ENCODE measurements at places on chromosomes 2 and 18.
A peak's percentile ranks its signal among the peaks of the same experiment; 100 is the strongest.

DNA sequence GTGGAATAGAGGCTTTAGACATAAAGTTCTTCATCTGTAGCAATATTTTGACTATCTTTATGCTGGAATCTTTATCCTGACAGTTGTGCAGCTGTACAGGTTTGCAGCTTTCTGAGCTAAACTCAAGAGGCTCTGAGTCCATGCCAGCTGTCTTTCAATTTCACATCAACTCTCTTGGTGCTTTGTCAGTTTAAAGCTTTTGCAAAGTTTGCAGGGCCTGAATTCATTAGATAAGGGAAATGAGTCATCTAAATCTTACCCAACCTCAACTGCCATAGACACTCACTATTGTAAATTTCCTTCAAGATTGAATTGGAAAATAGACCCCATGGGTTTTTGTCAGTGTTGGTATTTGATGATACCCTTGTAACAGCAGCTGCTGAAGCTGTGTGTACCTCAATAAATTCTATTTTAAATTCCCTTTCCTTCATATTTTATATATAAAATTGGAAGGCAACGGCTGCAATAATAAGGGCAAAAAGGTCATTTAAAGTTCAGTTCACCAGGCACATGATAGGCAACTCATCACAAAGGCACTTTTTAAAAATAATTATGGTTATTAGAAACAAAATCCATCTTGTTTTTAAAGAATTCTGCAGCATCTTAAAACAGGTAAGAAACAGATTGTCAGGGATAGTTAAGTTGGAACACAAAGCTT is 169.9 kb upstream of the SLC39A10 start:
- no peak for DNase-seq

- DNase-seq, result no peak
These were observed at the start of gene SLC5A7 for GRCh38 chr2:107986278-107987217. SLC5A7 (plus strand) TSS chr2:107986524; CDS start chr2:107988156, 1,632 bp downstream.

DNA sequence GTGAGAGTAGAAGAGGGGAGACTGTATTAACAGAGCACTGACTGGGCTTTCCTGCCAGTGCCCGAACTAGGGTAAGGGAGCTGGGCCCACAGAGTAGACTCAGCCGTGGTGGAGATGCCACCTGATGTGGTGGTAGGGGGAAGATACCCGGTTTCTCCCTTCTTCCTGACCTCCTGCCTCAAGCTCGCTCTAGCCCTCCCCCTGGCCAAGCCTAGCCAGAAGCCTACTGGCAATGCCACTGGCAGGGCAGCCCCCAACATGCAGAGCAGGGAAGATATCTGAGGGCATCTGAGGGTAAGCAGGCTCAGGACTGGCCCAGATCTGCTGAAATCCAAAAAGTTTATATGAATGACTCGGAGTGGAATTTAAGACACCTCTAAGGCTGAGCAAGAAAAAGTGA is 162.6 kb upstream of the SMAD2 start:
- DNase-seq, result no peak

DNA sequence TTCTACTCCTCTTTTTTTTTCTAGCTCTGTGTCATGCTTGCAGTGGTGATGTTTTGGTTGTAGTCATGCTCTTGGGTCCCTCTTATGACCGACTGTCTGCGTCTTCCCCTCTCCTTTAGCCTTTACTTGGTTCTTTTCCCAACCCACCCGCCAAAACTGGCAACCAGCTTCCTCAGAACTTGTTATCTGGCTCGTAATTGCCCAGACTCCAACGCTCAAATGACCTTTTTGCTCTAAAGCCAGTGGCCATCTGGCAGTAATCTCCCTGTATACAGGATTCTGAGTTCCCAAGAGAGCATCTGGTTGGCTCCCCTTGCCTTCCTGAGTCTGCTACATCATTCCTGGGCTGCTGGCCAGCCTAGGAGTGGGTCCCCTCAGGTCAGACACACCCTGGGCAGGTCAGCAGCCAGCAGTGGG is 147.2 kb downstream of the MGAT5 start:
- DNase-seq, result no peak

DNA sequence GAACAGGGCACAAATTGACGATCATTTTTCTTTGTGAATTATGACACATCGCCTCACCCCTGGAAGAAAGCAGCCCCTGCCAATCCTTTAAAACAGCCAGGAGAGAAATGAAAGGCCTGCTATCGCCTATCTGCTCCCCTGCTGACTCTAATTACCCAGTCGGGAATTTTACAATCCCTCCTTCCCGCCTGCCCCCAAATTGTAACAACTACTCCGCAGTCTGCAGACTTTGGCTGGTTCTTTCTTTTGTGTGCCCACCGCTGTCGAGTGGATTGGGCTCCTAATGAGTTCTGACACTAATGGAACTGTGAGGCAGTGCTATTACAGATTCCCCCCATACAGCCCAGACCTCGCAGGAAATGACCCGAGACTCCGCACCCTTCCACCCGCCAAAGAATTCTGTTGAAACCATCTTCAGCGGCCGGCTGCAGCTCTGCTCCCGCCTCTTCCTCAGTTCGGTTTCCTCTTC is 281.2 kb upstream of the PARD3B start:
- no peak for DNase-seq

GRCh38 chr2:11998626-11999378 is 252.4 kb downstream of the LPIN1 start:
- no peak for DNase-seq

DNA sequence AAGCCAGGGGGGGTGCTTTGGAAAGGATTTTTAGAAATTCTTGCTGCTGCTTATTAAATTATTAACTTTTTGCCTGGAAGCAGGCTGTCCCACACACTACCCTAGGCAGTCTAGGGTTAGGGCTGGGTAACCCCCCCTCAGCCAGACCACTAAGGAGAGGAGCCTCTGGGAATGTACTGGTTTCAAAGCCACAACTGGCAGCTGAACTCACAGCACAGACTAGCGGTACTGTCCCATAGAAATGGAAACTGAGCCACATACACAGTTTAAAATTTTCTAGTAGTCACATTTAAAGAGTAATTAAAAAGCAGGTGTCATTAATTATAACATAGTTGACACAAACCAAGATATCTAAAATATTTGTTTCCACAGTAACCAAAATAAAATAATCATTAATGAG is 50.1 kb downstream of the SPRED2 start:
- no peak for DNase-seq

- DNase-seq, result peak; percentile 50
These were observed 2.3 kb downstream of the ZFP36L2 start for GRCh38 chr2:43224131-43224570.

GRCh38 chr2:69344305-69344704 is 42.7 kb downstream of the GFPT1 start:
- no peak for DNase-seq

DNA sequence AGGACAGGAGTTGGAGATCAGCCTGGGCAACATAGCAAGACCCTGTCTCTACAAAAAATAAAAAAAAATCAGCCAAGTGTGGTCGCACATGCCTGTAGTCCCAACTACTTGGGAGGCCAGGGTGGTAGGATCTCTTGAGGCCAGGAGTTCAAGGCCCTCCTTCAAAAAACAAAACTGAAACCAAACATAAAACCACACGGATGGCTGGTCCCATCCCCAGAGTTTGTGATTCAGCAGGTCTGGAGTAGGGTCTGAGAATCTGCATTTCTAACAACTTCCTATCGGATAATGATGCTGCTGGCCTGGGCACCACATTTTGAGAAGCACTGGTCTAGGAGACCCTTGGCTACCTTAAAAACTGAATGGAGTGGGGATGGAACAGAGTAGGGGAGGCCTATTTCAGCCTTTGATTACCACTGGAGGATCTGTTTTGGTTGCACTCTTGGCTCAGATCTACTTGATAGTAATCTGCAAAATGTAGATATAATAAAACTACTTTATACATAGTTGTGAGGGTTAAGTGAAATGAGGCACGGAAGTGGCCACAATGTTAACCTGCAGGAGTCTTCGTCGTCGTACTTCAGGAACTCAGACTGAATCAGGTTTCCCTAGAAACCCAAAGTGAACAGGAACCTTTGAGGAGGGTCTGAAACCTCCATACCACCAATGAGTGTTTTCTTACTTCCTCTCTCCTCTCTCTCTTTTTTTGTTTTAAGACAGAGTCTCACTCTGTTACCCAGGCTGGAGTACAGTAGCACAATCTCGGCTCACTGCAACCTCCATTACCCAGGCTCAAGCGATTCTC is 25.5 kb upstream of the NFE2L2 start:
- DNase-seq, result no peak

GRCh38 chr2:40101131-40101575 is 322.1 kb upstream of the THUMPD2 start:
- no peak for DNase-seq

GRCh38 chr2:83162421-83162820 is 1296.7 kb downstream of the SUCLG1 start:
- no peak for DNase-seq

DNA sequence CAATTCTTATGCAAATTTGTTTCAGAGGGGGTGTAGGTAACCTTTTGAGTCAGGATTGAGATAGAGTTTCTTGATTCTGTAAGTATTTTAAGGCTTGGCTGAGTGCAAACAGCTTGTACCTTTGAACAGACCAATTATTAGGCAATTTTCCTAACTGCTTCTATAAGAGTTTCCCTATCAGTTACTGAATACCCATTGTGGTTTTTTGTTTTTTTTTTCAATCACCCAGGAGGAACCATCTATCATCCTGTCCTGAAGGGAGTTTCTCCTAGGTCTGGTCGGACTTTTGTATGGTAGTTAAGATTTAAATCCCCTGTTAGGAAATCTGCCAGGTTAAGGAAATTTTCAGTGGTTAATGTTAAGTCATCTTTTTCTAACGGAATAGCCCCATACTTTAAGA is 319.4 kb upstream of the SLC39A10 start:
- DNase-seq, result no peak
